IPS-NIHi11 (cell line): ENCODE measurements at places on chromosomes 7 and 10.

DNA sequence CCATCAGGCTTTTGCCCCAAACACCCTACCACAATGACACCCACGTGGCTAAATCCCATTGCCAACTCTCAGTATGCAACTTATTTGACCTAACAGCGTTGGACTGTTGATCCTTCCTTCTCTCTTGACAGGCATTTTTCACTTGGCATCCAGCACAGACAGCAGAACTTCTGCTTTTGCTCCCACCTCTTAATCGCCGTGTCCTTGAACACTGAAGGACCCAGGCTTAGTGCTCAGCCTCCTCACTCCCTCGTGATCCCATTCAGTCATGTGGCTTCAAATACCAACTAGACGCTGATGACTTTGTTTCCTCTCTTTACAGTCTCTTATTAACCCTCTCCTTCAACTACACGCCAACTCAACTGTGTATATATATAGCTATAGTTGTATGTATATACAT lies 25.0 kb downstream of the ZFAND2A start:
- DNase-seq, result no peak

DNA sequence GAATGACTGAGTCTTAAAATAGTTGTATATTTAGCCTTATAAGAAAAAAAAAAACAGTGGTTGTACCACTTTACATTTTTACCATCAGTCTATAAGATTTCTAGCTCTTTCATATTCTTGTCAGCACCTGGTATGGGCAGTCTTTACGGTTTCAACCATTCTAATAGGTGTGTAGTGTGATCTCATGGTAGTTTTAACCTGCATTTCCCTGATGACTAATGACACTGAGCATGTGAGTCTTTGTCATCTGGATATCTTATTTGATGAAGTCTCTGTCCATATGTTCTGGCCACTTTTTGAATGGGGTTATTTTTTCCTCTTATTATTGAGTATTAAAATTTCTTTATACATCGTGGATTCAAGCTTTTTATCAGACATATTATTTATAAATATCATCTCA lies 365.3 kb upstream of the IGFBP3 start:
- no peak for DNase-seq

GRCh38 chr7:121397361-121397760 lies 1.3 kb upstream of the FAM3C start:
- DNase-seq, result no peak

GRCh38 chr7:100865372-100865911 lies 1.7 kb upstream of the TRIP6 start:
- DNase-seq, result no peak

DNA sequence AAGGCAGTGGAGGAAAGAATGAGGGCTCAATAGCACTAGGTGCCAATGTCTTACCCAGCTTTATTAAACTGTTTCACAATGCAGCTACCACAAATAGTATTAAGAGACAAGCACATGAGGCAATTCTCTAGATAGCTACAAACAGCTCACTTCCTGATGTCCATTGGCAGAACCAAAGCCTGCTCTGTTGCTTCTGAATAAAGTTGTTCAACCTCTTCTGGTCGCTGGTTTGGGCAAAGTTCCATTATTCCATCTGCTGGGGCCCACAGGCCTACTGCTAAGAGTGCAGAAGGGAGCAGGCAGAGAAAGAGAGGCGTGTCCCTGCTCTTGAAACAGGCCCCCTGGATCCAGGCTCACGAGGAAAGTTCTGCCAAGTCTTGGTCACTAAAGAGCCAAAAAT lies 173.9 kb downstream of the ZNF438 start:
- no peak for DNase-seq

DNA sequence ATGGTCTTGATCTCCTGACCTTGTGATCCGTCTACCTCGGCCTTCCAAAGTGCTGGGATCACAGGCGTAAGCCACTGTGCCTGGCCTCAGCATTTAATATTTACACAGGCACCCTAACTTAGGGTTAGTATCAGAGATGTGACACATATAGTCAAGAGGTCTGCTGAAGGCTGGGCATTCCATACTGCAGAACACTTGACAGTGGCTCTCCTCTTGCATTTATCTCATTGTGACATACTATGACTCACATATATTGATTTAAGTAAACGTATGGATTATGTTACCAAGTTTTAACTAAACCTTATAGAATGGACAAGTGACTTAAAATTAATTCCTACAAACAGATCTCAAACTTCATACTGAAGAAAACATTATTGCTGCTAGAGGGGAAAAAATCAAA lies 36.6 kb downstream of the BRAF start:
- DNase-seq, result no peak

DNA sequence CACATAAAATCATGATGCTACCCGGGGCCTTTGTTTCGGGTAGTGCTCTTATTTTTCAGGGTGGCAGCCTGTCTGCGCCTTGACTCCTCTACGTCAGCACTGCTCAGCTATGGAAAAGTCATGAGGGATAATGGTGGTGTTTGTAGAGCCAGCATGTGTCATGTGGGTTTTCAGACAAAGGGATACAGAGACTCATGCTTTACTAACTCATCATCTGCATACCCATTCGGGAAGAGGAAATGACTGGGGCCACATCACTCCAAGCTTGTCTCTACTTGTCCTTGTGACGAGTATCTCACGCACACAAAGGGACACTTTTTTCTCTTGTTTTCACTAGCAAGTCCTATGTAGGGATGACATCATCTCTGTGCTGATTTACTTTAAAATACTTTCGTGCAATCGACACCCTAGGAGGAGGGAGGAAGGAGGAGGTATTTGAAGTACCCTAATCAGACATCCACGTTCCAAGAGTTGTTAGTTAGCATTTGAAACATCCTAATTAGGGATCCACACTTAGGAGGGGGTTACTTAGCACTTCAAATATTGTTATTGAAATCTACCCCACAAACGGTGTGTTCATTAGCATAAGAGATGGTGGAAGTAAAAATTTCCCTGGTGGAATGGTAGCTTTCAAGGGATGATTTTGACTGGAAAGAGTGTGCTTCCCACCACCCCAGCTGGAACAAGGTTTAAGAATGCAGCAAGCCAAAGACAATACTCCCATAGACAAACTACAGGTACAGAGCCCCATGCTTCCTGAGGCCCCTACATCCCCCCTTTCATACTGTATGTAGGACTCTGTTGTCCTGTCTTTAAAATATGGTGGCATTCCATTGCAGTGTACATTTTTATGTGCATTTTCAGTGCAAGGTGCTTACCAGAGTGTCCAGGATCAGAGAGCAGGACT lies 52.0 kb downstream of the THNSL1 start:
- DNase-seq, result peak; percentile 17

GRCh38 chr7:140049339-140050024 lies 13.3 kb downstream of the PARP12 start:
- DNase-seq, result no peak

DNA sequence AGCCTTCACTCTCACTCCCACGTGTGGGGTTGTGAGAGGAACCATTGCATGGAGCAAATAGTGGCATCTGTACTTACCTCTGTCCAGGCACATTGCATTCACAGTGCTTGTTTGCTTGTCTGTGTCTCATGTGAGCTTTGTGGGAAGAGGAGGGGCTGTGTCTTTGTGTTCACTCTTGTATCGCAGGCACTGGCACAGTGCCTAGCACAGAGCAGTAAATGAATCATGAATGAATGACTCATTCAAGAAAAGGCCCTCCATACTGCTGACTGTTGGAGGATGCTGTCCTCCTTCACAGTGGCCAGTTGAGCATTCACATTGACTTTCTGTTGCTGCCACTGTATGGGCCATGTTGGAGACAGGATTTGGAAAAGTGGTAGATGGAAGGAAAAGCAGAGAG lies 125.3 kb downstream of the SORCS3 start:
- no peak for DNase-seq

GRCh38 chr10:11386044-11386443 lies 225.4 kb downstream of the USP6NL start:
- DNase-seq, result no peak

DNA sequence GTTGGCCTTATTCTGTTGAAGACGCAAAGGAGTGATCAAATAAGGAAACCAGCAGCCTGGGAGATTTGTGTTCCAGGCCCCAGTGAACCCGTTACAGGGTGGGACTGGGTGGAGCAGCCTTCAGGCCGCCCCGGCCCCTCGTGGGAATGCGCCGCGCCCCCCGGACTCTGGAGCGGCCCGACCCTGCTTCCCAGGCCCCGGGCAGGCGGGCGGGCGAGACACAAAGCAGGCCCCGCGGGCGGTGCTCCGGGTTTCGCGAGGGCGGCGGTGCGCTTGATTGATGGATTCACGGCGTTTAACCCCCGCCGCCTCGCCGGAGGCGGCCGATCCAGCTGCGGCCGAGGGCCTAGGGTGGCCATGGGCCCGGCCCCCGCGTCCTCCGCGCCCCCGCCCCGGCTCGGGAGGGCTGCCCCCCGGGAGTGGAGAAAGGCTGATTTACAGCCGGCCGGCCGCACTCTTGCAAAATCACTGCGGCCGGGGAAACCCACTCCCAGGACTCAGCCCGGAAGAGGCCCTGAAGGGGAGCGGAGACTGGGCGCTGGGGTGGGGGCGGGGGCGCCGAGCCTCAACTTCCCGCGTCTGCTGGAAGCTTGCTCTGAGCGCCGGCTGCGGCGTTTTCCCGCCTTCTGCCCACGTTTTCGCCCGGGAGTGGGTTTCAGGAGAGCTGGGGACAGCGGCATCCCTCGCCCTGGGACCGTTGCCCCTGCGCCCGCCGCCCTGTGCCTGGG lies 299.6 kb upstream of the NFE2L3 start:
- no peak for DNase-seq
